ENCODE measurements at places on chromosomes 1 and 21.
A peak's percentile ranks its signal among the peaks of the same experiment; 100 is the strongest.

DNA sequence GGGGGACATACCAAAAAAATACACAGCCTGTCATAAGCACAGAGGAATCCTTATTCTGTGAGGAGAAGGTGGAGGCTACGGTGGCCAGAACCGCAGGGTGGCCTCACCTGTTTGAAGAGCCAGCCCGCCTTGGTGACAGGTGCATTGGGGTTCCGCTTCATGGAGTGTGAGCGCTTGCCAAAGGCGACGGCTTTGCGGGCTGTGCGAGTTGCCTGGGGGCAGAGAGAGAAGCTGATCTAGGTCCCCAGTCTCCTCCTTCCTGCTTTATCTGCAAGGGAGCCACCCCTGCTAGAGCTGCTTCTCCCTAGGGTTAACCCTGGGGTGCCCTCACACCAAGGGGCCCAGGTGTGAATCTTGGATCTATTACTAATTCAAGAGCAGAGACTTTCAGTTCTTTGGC is 54.3 kb upstream of the GOLT1A start:
- DNase-seq = peak; percentile 43

DNA sequence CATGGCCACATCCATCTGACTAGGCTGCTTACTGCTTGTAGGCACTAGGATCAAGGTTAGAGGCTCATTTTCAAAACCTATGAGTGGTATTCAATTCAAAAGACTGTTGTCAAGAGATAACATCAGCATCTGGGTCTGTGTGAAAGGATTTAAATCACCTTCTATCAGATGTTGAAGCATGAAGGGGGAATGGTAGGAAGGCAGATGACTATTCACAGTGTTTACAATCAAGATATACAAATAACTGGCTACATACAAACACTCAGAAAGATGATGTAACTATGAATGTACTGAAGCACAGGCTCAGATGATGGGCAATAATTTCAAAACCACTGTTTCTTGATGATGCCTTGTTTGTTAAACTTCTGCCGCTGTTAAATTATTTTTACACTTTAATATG is 249.2 kb downstream of the SLC45A1 start:
- no peak for DNase-seq

- DNase-seq = no peak
Measured at GRCh38 chr1:182415789-182416188, 15.3 kb upstream of the TEDDM1 start.

DNA sequence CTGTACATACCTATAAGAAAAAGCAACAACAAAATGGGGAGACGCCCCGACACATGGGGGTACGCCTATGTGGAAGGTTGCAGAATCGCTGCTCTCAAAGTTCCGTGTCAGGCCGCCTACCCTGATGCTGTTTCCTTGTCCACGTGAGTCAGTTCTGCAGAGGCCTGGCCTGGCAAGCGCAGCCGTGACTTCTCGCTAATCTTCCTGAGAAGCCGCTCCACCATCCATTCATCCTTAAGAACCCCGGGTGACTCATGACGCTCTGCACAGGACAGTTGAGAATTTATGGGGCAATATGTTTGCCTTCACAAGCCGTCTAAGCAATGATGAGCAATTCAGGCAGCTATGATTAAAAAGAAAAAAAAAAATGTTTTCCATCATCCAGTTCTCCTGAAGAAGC is 122.3 kb upstream of the TMPRSS2 start:
- no peak for DNase-seq

DNA sequence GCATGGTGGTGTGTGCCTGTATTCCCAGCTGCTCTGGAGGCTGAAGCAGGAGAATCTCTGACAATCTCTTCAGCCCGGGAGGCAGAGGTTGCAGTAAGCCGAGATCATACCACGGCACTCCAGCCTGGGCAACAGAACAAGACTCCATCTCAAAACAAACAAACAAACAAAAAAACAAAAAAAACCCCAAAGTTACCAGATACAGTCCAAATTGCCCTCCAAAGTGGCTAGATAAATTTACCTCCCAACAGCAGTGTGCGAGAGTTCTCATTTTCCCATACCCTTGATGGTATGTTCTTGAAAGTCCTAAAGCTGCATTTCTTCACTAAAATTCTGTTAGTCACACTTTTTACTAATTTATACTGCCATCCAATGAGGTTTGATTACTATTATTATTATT is 3.0 kb upstream of the OTUD3 start:
- DNase-seq = no peak

DNA sequence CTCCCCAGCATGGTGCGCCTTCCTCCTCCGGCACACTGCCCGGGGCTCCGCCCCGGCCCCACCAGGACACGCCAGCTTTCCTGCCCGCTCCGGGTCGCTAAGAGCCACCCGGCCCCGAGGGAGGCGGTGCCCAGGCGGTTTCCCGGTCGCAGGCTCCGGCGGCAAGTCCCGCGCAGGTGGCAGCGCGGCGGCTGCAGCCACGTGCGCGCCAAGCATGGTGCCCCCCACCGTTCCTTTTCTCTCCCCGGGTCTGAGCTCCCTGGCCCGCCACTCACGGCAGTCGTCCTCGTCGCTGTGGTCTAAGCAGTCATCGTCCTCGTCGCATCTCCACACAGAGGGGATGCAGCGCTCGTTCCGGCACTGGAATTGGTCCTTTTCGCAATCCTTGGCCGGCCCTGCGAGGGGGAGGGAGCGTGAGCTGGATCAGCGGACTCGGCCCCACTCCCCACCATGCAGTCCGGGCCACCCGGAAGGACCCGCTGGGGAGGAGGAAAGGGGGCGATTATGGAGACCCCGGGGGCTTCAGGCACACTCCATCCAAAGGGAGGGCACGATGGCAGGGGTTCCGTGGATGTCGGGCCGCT is 1.2 kb downstream of the LRP8 start:
- DNase-seq = no peak

- DNase-seq = no peak
Measured at GRCh38 chr1:1089731-1090423, 15.8 kb upstream of the RNF223 start.

DNA sequence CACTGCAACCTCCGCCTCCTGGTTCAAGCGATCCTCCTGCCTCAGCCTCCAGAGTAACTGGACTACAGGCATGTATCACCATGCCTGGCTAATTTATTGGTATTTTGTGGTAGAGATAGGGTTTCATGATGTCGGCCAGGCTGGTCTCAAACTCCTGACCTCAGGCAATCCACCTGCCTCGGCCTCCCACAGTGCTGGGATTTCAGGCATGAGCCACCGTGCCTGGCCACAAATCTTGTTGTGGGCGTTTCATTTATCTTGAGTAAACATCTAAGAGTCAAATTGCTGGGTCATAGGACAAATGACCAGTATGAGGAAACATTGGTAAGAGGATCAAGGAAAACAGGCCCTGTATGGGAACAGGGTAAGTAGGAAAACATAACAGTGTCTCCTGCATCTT is 17.9 kb downstream of the TMEM200B start:
- no peak for DNase-seq

- DNase-seq = no peak
Measured at GRCh38 chr21:28904961-28905435, 87.7 kb downstream of the LTN1 start.

DNA sequence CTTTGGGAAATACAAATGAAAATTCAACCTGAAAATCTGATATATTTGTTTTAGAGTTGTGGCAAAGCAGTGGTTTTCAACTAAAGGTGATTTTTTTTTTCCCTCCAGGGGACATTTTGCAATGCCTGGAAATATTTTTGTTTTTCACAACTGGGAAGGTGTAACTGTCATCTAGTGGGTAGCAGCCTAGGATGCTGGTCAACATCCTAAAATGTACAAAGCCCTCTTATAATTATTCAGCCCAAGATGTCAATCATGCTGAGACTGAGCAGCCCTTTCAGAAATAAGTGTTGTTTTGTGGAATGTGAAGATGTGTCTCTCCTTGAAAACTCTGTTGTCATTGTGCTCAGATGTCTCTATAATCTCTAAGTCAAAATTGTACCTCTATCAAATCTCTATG is 95.2 kb upstream of the NCAM2 start:
- no peak for DNase-seq

DNA sequence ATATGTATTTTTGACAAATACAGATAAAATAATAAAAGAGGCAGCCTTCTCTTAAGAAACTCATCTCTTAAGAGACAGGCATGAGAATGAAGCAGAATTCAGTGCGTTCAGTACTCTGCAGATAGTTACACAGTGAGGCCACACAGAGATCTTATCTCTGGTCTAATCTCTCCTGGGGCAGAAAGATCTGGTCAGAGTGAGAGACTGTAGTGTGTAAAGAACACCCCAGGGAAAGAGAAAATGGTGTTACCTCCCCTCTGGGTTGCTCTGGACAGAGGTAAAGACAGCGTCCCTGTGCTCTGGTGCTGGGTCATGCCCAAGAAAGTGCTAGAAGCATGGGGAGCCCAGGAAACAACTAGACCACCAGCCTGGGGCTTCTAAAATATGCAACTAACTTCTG is 216.3 kb downstream of the SIPA1L2 start:
- DNase-seq = no peak

DNA sequence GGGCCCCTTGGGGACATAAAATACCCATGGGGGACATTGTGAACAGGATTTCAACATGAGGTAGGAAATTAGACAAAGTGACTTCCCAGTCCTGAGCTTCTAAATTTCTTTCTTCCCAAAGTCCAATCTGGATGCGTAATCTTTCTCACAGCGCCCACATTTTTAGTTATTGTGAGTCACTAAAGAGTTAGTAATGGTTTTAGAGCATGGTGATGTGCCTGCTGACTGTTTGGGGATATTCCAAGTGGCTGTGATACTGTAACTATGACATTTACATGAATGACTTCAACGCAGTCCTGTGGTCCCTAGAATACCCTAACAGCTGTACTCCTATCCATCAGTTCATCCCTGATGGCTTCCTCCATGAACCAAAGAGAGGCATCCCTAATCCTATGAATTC is 224.0 kb upstream of the COA6 start:
- no peak for DNase-seq

GRCh38 chr1:18955441-18956192 is 859 bp downstream of the IFFO2 start:
- DNase-seq = peak; percentile 49
